ENCODE measurements at places on chromosomes 4 and X.

GRCh38 chrX:47568656-47569295 lies 7.8 kb downstream of the ARAF start:
- no peak for DNase-seq

DNA sequence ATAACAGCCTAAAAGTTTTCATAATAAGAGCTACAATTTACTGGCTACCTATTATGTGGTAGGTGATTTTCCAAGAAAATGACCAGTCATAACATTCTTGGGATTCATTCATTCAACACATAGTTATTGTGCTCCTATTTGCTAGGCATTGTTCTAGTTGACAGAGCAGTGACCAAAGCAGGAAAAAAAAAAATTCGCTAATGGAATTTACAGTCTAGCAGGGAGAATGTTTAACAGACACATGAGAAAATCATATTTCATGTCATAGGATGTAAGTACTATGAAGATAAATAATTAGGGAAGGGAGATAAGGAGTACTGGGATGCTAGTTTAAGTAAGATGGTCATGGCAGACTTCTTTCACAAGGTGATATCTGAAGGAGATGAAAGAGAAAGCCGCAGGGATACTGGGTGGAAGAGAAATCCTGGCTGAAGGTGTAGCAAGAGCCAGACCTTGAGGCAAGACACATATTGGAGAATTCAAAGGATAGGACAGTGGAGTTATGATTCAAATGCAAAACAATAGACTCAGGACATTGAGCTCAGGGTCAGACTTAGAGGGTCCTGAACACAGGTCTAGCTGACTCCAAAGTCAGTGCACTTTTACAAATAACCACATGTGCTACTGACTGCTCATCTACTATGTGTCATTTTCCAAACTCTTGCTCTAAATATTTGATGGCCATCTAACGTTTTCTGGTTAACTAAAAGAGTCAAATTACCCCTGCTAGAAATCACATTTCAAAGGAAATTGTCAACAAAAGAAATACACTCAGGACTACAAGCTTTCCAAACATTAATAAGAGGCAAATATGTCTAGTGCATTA lies 20.4 kb downstream of the SPCS3 start:
- DNase-seq = no peak

DNA sequence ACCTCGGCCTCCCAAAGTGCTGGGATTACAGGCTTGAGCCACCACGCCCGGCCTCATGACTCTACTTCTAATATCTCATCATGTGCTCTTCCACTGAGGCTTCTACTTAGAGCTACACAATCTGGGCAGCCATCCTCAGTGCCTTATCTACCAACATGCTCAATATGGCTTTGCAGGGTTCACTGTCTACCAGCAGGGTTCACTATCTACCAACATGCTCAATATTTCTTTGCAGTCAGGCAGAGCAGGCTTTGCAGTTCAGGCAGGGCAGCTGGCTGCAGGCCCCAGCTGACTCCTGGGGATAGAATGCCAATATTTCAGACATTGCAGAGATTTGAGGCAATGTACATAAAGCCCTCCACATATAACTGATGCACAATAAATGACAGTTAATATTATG lies 47.5 kb downstream of the PKD2 start:
- DNase-seq = no peak

DNA sequence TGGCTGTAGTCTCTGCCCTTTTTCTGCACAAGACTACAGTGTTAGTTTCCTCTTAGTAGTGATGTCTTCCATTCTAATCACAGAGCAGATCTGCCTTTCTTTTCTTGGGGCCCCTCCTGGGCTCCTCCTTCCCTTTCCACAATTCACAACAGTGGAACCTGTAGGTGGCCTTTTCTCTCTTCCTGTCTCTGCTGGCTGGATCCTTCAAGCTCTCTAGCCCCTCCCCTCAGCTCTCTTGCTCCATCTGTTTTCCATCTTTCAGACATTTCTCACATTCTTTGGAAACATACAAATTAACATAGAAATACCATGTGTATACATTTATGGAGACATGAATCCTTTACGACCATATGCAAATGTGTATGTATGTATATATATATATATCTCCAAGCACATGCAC lies 304 bp upstream of the SPIN2A start:
- DNase-seq = no peak

GRCh38 chrX:14590216-14590615 lies 60.9 kb downstream of the GLRA2 start:
- no peak for DNase-seq

DNA sequence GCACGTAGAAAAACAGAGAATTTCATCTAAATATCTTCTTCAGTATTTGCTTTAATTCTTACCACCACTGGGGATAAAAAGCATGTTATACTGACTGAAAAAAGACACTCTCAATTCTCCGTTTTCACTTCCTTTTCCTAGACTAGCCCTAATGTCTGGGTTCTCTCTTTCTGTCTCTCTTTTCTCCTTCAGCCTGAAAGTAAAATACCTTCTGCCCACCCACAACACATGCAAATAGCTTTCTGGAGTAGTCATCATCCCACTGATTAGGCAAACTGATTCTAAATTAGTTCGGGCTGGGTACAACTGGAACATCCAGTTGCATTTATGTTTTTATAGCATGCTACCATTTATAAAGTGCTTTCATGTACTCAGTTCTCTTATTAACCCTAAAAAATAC lies 142.4 kb upstream of the ANKRD50 start:
- no peak for DNase-seq

DNA sequence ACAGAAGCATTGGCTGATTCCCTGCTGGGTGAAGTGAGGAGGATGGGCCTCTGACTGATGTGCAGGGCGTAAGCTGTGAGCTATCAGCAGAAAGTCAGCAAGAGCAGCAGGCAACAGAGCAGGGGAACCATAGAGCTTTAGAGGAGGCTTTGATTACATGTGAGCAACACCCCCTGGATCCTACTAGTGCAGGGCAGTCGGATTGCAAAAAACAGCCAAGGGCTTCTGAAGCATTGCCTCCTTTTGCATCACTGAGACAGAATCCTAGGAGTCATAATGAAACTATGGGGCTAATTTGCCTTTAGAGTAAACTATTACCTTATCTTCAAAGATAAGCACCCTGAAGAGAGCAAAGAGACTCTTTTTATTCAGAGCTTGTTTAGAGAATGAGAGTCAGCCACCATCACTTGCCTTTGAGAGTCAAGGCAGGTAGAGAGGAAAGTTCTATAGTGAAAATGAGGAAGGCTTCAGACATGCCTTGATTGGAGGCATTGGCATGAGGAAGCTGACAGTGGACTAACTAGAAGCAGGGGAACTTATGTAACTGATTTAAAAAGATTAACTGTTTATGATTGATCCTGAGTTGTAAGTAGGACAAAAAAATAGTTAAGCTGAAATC lies 420.3 kb downstream of the PDHA2 start:
- no peak for DNase-seq

- DNase-seq = no peak
Observed at GRCh38 chr4:25948051-25948450, 34.0 kb downstream of the SMIM20 start.

- no peak for DNase-seq
Observed at GRCh38 chrX:84046403-84046984, 141.5 kb downstream of the RPS6KA6 start.

DNA sequence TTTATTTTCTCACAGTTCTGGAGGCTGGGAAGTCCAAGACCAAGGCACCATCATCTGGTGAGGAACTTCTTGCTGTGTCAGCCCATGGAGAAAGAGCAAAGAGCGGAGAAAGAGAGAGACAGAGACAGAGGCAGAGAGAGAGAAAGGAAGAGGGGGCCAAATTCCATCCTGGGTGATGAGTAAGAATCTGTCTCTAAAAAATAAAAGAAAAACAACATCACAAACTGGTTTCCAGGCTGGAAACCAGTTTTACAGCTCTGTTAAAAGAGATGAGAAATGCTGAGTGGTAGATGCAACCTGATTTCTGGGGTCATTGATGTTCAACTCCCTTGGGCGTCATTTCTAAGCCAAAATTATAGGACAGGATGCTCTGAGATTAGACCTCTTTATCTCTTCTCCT lies 72.9 kb downstream of the SHOX start:
- DNase-seq = no peak

DNA sequence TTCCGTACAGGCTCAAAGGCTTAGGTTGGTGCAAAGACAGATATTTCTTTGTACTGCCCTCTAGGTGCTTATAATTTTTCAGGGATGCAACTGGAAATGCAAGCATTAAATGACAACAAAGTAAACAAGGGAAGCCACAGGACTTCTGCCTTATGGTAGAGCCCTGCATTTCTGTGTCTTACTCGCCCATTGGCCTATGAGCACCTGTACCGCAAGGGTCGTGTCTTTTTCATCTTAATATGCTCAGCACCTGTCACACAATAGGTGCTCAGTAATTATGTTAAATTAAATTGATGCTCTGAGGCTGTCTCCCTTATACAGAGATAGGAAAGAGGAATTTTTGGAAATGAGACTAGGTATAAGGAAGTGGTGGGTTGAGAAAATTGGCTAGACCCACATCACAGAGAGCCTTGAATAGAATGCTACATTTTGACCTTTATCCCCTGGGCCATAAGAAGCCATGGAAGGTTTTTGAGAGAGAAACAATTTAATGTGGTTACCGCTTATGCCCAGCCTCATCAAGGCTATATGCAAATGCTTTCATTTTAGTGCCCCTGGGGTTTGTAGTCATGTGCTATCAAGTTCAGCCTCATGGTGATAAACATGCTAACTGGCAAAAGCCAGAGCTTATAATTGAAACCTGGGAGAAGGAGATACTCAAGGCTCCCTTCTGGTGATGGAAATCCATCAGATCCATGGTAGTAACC lies 16.3 kb downstream of the VSIG4 start:
- DNase-seq = no peak

DNA sequence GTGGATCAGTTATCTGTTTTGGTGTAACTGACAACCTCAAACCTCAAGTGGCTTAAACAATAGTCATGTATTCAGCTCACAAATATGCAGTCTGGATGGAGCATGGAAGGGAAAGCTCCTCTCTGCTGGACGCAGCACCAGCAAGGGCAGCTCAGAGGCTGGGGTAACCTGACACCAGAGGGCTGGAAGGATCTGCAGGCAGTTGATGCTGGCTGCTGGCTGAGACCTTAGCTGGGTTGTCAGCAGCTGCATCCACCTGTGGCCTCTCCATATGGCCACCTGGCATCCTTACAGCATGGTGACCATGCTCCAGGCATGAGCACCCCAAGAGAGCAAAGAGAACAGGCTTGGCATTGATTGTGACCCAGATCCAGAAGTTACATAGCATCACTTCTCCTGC lies 46.7 kb downstream of the ENPP6 start:
- DNase-seq = no peak

GRCh38 chrX:14936561-14936960 lies 63.3 kb downstream of the MOSPD2 start:
- DNase-seq = no peak

DNA sequence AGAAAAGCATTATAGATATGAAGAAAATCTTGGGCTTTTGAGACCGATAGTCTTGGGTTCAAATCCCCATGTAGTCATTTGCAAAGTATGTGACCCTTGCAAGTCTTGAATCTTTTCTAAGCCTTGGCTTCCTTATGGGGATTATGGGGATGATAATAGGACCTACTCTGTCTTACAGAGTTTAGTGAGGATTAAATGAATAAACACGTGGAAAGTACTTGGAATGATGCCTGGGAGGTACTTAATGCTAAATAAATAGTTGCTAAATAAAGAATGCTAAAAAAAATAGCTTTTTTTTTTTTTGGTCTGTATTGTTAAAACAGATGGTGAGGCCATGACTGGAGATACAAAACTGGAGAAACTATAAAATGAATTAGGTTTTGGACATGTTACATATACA lies 292.7 kb downstream of the GPAT3 start:
- DNase-seq = no peak

All from NCI-H774 (cell line).